ENCODE measurements at places on chromosomes 2 and 18.

GRCh38 chr2:127508631-127509034 is 17.7 kb downstream of the IWS1 start:
- no peak for DNase-seq

- no peak for DNase-seq
Observed at GRCh38 chr2:149346272-149346671, 15.9 kb downstream of the LYPD6 start.

DNA sequence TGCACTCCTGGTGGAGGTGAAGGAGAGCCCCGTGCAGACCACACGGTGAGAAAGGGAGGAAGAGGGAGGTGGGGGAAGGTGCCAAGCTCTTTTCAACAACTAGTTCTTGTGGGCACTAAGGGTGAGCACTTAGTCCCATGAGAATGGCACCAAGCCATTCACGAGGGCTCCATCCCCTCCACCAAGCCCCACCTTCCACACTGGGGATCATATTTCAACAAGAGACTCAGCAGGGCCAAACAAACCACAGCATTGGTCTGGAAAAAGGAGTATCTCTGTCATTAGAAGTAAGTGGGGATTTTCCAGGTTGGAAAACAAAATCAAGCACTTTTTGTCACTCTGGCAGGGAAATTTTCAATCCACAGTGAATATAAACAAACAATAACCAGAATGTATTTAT is 38.4 kb downstream of the ZAP70 start:
- DNase-seq = no peak

DNA sequence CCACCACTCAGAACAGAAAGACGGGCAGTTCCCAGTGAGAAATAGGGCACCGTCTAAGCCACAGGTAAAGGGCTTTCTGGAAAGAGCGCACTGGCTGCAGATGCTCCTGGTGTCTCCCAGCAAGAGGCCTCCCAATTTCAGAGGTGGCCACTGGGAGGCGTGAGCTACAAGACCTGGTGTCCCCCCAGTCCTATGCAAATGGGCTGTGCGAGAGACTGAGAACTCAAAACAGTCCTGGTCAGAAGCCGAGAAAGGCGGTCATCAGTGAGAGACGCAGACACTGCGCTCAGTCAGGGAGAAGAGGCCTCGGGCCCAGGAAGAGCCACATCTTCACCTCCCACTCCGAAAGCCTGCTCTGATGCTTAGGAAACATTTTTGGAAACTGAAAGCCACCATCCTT is 179.5 kb downstream of the EIPR1 start:
- DNase-seq = no peak

- no peak for DNase-seq
Observed at GRCh38 chr2:26455037-26455669, 22.8 kb downstream of the OTOF start.

DNA sequence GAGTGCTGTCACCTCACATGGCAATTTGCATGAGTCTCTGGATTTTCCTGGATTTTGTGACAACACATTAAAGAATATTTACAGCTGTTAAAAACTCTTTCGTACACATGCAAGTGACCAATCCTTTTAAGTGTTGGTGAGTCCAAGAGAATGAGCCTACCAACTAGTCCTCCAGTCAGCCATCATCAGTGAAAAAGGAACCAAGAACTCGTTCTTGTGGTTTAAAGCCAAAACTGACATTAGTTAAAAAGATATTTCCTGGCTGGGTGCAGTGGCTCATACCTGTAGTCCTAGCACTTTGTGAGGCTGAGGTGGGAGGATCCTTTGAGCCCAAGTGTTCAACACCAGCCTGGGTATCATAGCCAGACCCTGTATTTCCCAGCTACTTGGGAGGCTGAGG is 215.4 kb upstream of the ITGA4 start:
- DNase-seq = no peak

All from activated T-helper 1 cell treated with anti-CD3 and anti-CD28 coated beads, Interleukin-2, amount 50 U/mL, for 16 hours (primary cell).